Stimulated activated CD8-positive, alpha-beta memory T cell treated with anti-CD3 and anti-CD28 coated beads, Interleukin-15, amount 100 ng/mL, for 1 hour (primary cell): ENCODE measurements at places on chromosomes 7 and 10.

GRCh38 chr7:105149827-105150226 is 135.8 kb downstream of the KMT2E start:
- DNase-seq, result no peak

DNA sequence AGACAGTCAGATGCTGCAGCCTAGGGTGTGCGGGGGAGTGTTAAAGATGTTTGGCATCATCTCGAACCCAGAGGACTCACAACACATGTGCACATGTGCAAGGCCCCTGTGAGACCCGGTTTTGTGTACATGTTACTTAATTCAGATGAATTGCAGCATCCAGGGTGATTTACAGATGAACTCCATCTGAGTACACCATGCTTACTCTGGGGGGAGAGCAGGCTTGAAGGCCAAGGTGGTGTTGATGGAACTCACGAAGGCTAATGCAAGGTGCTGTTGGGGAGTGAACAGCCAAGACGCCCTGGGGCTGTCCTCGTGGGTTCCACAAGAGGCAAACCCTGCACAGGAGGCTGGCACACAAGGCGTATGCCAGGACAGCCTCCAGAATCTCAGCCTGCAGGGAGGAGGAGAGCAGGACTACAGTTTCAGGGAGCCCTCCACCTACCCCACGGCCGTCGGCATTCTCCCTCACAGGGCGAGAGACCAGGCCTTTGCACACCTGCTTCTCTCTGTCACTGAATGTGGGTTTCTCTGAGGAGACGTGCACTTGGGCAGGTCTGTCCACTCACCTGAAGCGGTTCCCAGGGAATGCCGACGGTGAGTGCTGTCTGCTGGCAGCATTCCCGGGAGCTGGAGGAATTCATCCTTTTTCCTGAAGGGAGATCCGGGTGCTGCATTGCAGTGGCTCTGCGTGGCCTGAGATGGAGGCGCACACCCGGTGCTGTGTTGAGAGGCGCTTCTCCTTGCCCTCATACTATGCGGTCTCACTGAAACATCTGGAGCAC is 178.5 kb upstream of the RNF32 start:
- DNase-seq, result no peak

- no peak for DNase-seq
These were observed 279.6 kb downstream of the PPP1R3A start for GRCh38 chr7:113639221-113639620.

DNA sequence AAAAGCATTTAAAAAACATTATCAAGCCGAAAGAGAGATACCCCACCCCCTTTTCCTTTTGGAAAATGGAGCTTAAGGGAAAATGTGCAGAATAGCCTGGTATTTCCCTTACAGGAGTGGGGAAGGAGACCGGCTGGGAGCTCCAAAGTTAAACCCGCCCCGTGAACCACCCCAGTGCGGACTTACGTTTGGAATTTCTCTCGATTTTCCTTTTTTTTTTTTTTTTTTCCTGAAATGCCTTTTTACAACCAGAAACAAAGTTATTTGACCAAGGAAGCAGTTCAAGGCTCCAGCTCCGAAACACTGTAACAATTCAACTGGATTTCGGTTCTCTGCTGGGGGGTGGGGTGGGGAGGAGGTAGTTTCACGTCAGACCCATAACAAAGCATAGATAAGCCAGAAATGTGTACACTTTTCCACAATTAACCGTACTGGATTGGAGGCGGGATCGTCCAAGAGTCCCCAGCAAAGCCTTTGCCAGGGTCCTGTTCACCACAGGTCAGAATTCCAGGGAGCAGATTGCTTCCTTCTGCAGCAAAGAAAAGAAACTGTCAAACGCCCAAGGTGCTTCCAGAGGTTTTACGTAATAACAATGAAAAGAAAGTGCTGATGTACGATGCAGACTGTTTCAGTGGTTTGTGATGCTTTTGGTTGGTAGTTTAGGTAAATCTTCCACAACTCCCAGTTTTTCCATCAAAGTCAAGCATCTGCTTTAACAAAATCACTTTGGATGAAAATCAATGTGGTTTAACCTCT is 6.7 kb downstream of the SKIDA1 start:
- DNase-seq, result no peak

DNA sequence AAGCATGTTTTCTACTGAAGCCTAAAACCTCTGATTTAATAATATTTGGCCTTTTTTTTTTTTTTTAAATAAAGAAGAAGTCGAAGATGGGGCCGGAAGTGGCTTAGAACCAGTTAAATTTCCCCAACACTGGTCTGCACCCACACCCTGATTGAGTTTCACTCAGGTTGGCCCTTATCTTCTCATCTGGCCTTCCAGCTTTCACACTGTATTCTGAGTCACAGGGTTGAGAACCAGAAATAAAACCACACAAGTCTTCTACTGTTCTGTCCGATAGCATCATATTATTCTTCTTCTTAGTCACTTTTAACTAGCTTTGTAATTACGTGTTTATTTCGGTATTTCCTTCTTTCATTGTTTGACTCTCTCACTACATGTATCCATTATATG is 9.9 kb downstream of the ZNF365 start:
- no peak for DNase-seq

- DNase-seq, result no peak
These were observed 9.8 kb upstream of the SEMA3D start for GRCh38 chr7:85196696-85197095.

DNA sequence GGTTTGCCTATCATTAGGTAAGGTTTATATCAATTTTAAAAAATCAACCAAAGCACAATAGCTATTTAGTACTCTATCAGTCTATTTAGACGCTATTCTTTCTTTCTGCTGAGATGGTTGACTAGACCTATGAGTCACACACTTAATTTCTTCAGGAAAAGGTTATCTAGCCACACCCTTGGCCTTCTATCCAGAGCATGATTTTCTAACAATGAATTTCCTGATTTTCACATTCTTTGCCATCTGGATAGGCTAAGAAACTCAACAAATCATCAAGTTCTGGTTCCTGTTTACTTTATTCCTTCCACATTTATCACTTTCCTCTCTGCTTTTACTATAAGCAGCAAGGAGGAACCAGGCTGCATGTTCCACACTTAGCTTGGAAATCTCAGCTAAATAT is 8.1 kb downstream of the PRPS1L1 start:
- DNase-seq, result no peak

GRCh38 chr7:49773218-49773935 is at the start of gene VWC2:
Gene VWC2 (plus strand): TSS chr7:49773638. CDS start chr7:49775436, 1,798 bp downstream.
- no peak for DNase-seq

DNA sequence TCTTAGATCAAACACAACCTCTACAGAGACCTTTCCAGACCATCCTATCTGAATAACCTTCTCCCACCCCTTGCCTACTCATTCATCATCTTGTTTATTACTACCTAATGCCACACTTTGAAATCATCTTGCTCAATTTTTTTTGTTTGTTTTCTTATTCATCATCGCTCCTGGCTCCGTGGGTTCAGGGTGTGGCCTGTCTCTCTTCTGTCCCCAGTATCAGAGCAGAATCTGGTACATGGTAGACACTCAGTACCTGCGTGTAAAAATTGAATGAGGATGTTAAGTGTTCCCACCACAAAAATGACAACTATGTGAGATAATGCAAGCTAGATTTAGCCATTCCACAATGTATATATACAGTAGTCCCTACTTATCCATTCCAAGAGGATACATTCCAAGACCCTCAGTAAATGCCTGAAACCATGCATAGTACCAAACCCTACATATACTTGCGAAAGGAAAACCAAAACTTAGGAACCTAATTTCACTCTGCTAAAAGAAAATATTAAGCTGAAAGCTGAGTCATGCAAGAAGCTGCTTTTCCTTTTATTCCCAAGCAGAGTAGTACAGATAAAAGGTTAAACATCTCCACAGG is 72.1 kb upstream of the SEC61G start:
- DNase-seq, result no peak

GRCh38 chr7:158407581-158408317 is 179.9 kb downstream of the PTPRN2 start:
- DNase-seq, result no peak

DNA sequence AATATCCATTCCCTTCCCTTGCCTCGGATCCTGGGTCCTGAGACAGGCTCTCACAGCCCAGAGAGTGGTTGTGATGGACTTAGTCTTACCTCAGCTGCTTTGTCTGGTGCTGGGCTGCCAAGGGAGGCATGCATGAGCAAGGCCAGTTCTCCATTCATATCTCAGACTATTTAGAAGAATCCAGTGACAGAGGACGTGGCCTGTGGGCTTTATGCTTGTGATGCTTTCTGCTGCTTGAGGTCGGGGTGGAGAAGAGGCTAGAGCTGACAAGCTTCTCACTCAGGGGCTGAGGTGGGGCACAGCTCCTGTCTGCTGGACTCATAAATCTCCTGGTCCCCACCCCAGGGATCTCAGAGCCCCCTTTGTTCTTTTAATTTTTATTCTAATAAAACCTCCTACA is 66.8 kb downstream of the DNAJC12 start:
- DNase-seq, result no peak

GRCh38 chr7:120874722-120875121 is 16.8 kb upstream of the TSPAN12 start:
- no peak for DNase-seq

DNA sequence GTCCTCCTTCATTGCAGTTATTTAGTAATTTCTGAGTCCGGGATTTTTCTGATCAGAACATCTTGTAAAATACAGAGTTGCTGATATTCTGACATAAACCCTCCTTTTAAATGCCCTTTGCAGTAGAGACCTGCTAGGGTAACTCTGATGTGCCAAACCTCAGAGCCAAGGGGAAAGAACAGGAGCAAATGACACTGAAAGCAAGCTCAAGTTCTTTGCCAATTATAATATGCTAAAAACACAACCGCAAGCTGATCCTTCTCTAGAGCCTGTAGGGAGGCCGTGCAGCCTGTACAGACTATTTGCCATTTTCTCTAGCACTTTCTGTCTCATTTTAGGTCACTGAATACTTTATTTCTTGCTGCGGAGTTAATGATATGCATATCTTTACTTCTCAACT is 240.4 kb downstream of the CAMK1D start:
- no peak for DNase-seq

DNA sequence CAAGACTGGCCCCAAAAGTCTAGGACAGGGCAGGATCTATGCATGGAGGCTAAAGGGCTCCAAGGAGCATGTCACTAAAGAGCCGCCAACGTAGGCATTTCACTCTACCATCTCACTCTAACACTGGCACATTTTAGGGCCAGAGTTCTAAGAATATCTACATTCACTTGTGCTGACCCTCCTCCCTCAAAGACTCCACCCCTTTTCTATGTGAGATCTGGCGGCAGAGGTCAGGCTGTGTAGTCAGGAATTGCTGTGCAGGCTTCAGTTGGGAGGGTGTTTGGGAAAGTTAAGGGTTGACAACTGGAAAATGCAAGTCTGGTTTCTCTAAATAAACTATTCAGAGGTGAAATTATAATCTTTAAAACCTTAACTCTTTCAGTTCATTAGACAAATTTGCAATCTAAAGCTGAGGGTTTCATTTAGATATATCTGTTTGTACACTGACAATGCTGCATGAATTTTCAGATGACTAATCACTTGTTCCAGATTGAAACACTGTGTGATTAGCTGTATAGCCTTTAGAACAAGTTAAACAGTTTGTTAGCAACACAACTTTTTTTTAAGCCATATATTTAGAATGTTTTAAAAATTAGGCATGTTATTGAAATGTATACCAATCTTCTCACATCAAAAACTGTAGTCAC is 18.2 kb downstream of the LMOD2 start:
- DNase-seq, result no peak

GRCh38 chr7:150408393-150409299 is 29.5 kb downstream of the ZNF775 start:
- DNase-seq, result no peak

DNA sequence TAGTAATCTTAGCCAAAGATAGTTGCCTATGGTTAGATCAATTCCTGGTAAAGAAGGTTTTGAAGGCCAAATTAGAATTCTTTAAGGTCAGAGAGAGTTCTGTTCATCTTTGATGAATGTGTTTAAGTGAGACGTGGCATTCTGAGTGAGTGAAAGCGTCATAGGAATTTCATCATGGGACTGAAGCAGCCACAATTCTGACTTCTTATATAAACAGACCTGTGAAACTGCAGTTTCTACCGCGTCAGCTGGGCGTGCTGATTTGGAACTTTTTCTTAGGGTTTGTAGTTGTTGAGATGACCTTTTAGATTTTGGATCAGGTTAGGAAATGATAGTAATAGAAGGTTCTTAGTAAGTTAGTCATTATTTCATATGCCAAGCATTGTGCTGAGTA is 103.8 kb downstream of the CNNM2 start:
- DNase-seq, result no peak

DNA sequence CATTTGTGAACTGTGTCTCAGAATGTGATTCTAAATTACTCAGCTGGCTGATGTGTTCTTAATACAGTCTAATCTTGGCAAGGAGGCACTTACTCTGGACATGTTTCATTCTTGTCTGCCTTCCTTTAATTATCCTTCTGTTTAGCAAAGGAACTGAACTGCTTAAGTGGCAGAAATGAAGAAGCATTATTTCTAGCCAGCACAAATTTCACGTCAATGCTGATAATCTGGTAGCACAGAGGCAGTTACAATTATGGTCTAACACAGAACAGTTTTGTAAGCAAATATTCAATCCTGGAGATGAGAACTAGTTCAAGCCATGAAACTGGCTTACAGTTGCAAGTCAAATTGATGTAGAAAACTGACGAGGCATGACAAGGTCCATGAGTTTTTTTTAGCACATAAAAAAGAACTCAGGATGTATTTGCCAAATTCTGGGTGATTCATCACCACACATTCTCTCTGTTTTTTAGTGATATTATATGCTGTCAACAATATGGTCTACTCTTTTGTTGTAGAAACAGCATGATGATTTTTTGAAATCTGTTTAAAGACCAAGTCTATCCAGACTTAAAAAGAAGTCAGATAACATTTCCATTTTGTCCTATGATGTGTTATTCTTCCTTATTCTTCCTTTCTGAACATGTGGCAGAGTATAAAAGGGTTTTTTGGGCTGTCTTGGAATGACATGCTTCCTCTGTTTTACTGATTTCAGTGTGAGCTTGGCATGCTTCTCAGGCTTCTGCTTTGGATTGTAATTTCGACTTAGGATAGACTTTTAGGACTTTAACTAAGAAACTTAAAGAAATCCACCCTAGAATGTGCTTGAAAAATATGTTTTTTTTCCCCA is 154.8 kb downstream of the DNAJB9 start:
- DNase-seq, result no peak

DNA sequence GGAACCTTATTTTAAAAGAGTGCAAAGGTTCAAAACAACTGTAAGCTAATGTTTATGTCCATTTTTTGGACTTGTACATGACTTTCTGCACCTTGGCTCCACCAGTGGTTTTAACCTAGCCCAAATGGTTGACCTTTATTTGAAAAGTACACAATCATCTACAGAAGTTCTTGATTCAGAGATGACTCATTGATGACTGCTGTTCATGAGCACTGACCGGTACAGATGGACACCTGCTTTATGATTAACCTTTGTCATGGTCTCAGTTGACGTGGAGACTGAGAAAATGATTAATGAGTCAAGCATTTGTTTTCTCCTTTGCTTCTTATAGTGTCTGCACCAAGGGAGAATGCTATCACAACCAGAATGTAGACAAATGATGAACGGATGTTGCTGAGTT is 55.7 kb upstream of the PTER start:
- DNase-seq, result no peak

DNA sequence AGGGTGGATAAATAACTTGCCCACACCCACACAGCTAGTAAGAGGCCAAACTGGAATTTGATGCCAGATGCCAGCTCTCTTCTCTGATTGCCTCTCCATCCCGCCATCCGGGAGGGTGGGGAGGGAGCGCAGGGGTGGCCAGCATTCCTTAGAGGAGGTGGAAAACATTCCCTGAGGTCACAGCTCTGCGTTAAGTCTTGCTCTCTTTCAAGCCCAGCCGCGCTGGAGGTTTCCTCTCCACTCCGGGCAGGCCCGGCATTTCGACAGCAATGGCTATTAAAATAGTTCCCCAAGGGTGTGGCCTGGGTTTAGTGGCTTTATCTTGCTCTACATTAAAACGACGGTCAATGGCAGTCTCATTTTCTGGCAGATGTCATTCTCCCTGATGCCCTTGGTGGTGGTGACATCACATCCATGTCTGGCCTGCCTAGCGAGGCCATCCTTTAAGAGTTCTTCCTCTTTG is 16.1 kb upstream of the C10orf71 start:
- no peak for DNase-seq
